ENCODE measurements at places on chromosomes 6 and 20. TPM values are rescaled to one million over a fixed set of nuclear protein-coding genes. Genes with fewer than 3 reads are reported as not detected.

DNA sequence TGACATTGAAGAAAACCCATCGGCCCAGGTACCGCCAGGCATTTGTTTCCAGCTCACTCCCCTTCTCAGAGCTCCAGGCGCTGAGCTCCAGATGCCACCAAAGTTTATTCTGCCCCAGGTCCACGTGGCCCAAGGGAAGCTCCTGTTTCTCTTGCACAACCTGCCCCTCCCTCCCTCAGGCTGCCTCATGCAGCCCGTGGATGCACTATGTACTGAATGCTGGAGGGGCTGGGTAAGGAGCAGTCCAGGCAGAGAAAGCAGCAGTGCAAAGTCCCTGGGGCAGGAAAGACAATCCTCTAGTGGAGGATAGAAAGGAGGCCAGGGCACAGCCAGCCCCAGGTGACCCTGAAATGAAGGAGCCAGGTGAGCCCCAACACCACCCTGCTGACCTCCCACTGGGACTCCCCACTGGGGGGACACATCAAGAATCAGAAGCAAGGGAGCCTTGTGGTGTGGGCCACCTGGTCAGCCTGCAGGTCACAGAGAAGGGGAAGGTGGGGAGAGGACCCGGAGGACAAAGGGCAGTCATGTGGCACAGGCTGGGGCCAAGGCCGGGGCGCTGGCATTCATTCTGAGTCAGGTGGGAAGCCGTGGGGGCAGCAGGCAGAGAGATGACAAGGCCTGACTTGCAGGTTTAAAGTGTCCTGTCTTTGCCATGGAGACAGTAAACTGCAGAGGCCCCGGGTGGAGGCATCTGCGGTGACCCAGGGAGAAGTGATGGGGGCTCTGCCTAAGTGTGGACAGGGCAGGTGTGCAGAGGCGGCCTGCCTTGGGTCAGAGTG, 230.1 kb downstream of the PREX1 start:
- no peaks in the 10 kb centered on the region for H3K36me3 ChIP-seq
- no peaks in the 10 kb centered on the region for H3K27me3 ChIP-seq
- H3K27ac ChIP-seq: no peak overlapping the region
- H3K4me1 ChIP-seq: peaks cover 11% of the 10 kb centered on the region

The HCRTR2 gene
- not detected for polyA plus RNA-seq

The NKAIN4 gene
- polyA plus RNA-seq: not detected

The FRS3 gene
- 4.8 TPM for polyA plus RNA-seq

GRCh38 chr20:1841554-1842140, 53.6 kb upstream of the SIRPA start:
- peak overlapping the region; percentile 80 for H3K27ac ChIP-seq
- peak; percentile 93 for DNase-seq
- H3K27me3 ChIP-seq: no peaks in the 10 kb centered on the region
- no peaks in the 10 kb centered on the region for H3K4me1 ChIP-seq
- H3K4me3 ChIP-seq: no peak overlapping the region

GRCh38 chr6:3017304-3017703, 17.6 kb downstream of the NQO2 start:
- peaks cover 12% of the 10 kb centered on the region for H3K36me3 ChIP-seq
- DNase-seq: no peak
- no peaks in the 10 kb centered on the region for H3K27me3 ChIP-seq
- no peak overlapping the region for H3K4me3 ChIP-seq

DNA sequence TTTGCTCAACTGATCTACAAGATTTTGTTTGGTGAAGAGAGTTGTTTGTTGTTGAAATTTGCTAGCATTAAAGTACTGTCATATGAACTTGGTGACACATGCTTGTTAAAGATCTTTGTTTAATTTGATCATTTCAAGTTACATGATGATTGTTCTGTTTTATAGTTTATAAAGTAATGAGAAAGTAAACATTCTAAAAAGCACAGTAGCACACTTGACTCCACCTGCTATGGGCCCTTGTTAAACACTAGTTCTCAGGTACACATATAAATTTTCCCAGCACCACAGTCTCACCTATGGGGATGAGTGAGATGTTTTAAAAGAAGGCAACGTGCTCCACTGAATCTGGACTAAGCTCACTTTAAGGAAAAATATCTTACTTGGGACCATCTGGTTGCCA, 14.1 kb downstream of the MCHR2 start:
- no peak for DNase-seq
- no peaks in the 10 kb centered on the region for H3K36me3 ChIP-seq
- no peaks in the 10 kb centered on the region for H3K4me1 ChIP-seq
- no peak overlapping the region for H3K27ac ChIP-seq
- no peak overlapping the region for H3K4me3 ChIP-seq

- H3K36me3 ChIP-seq: no peaks in the 10 kb centered on the region
- no peak for DNase-seq
- no peak overlapping the region for H3K27ac ChIP-seq
- H3K4me3 ChIP-seq: no peak overlapping the region
Observed at GRCh38 chr20:32980990-32981389, 23.2 kb downstream of the SUN5 start.

The CCN2 gene
- polyA plus RNA-seq: 13.2 TPM

DNA sequence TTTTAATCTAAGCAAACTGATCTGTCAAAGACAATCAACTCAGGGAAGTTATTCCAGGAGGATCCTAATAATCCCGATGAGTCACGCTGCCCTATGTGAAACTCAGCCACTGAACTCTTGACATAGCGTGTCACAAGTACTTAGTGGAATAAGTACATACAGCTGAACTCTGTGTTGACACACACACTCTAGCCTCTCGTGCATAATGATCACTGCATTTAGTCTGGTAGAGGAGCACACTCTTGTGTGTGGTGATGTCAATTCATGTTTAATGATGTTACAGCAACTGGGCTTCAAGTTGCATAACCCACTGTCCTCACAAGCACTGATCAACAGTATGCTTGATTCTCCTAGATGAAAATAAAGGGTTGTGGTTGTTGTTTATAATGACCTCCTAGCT, 148.3 kb downstream of the HACE1 start:
- H3K4me1 ChIP-seq: no peaks in the 10 kb centered on the region
- H3K36me3 ChIP-seq: no peaks in the 10 kb centered on the region
- no peak overlapping the region for H3K27ac ChIP-seq
- DNase-seq: no peak
- H3K27me3 ChIP-seq: no peaks in the 10 kb centered on the region

Measured in sigmoid colon (tissue), 7 donors.